ENCODE measurements at places on chromosomes 11 and 22.

GRCh38 chr22:31585161-31585859, 76.7 kb downstream of the PISD start:
- no peak for DNase-seq

DNA sequence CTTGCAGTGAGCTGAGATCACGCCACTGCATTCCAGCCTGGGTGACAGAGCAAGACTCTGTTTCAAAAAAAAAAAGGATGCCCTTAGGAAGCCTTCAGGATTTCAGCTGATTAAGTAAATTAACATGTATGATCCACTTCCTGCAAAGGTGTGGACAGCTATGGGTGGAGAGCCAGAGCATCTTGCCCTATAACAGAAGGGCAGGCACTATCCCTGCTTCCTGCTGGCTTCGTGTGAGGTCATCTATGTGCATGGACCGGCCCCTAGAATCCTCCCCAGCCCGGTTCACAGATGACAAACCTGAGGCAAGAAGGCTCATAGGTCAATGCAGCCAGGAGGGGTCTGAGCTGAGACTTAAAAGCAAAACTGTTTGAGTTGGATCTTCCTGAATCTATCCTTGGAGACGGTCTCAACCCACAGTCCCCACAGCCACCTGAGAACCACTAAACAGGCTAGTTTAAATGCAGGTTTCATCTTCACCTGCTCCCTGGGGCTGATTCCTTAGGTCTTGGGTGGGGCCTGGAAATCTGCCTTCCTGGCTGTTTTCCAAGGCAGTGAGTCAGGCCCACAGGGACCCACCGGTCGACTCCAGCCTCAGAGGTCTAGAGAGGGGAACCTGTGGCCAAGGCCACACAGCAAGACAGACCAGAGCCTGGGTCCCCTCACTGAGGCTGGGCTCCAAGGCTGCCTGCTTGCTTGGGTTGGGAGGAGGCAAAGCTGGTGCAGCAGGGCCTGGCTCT, 55.2 kb upstream of the MPEG1 start:
- DNase-seq, result no peak

DNA sequence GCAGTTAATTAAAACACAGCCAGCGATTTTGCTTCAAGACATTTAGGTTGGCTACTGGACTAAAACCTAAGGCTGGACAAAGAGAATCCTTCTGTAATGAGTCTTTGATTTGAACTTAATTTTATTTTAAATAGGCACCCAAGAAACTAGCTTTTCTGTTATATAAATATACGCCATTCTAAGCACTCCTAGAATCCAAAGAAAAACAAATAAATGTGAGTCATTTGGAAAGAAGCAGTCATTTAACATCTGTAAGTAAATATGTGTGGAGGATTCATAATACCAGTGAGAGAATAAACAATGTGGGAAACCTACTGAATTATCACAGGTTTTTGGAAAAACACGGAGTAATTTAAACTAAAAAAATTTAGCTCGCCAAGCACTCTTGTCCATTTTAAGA, 1.2 kb upstream of the TECTA start:
- no peak for DNase-seq

GRCh38 chr11:36317992-36318391, 21.9 kb downstream of the PRR5L start:
- no peak for DNase-seq

GRCh38 chr22:24482575-24482974, 12.6 kb upstream of the UPB1 start:
- DNase-seq, result no peak

- no peak for DNase-seq
Observed at GRCh38 chr11:36300650-36301049, 4.6 kb downstream of the PRR5L start.

GRCh38 chr11:82724026-82724425, 9.6 kb downstream of the FAM181B start:
- DNase-seq, result no peak

DNA sequence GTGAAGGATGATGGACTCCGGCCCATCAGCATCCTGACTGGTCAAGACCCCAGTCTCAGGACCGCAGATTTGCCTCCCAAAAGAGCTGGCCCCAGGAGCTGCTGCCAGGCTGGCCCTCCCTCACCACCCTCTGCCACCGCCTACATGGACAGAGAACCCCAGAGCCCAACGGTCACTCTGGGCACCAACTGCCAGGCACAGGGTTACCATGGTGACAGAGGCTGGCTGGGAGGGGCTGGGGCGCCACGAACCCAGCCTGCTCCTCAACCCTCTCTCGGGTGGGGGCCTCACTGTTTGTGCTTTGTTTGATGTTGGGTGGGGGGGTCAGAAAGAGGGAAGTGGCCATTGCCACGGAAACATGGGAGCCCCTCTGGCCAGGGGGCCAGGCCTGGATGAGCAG, 55.8 kb downstream of the ELFN2 start:
- DNase-seq, result no peak

- peak; percentile 59 for DNase-seq
Observed at GRCh38 chr22:40247976-40248375, 70.3 kb downstream of the TNRC6B start.

- DNase-seq, result no peak
Observed at GRCh38 chr22:23910496-23911190, 16.5 kb downstream of the MIF start.

- DNase-seq, result no peak
Observed at GRCh38 chr11:44926036-44926435, 24.6 kb downstream of the TP53I11 start.

DNA sequence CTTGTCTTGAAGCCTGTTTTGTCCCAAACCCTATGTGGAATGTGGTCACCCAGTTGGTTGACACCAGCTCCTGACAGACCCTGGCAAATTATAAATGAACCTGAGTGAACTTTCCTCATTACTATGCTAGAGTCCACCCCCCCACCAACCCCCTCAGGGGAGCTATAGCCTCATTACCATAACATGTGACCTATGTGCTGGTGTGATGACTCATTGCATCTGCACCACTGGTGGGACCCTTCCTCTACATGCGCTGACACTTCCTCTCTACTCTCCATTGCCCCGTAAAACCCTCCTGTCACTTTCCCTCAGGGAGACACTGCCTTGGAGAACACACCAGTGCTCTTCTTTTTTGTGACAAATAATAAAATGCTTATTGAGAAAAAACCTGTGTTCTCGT, 105.0 kb upstream of the SESN3 start:
- DNase-seq, result no peak

DNA sequence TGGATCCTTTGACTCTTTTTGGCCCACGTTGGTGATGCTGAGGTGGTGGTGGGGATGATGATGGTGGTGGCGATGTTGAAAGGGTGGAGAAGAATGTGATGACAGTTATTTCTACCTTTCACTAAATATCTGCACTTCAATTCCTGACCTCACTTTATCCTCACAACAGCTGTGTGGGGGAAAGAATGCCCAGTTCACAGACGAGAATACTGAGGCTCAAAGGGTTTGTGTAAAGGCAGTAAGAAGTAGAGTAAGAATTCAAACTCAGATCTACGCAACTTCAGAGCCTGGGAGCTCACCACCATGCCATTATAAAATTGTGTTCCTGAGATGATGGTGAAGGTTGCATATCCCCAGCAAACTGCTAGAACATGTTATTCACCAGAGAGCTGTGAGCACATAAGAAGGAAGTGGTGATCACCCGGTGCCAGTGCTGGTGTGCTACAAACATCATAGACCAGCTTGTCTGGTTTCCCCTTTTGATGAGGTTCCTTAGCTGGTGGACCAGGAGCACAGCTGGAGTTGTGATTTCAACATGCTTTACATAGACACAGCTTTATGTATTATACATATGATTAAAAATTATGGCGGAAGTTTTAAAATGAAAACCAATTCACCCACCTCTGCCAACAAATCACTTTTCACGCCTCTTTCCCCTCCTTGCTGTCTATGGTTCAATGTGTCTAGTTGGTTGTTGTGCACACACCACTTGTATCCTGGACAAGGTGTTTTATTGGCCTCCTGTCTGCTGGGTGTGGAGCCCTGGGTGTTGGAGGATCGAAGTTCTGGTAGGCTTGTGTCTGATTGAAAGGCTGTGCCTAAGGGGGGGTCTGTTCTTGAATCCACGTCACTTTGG, 6.2 kb downstream of the ST14 start:
- no peak for DNase-seq

- no peak for DNase-seq
Observed at GRCh38 chr11:31821235-31821764, 10.2 kb upstream of the PAX6 start.

DNA sequence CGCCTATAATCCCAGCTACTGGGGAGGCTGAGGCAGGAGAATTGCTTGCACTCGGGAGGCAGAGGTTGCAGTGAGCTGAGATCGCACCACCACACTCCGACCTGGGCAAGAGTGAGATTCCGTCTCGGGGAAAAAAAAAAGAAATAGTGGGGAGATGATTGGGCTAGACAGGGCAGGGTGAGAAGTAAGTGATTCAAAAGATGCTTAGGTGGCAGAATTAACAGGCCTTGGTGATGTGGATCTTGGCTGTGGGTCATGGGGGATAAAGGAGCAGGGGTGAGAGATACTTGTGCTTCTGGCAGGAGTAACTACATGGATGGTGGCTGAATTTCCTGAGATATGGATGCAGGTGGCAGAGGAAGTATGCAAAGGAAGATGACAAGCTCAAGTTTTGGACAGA, 13.1 kb upstream of the UCP3 start:
- DNase-seq, result no peak

DNA sequence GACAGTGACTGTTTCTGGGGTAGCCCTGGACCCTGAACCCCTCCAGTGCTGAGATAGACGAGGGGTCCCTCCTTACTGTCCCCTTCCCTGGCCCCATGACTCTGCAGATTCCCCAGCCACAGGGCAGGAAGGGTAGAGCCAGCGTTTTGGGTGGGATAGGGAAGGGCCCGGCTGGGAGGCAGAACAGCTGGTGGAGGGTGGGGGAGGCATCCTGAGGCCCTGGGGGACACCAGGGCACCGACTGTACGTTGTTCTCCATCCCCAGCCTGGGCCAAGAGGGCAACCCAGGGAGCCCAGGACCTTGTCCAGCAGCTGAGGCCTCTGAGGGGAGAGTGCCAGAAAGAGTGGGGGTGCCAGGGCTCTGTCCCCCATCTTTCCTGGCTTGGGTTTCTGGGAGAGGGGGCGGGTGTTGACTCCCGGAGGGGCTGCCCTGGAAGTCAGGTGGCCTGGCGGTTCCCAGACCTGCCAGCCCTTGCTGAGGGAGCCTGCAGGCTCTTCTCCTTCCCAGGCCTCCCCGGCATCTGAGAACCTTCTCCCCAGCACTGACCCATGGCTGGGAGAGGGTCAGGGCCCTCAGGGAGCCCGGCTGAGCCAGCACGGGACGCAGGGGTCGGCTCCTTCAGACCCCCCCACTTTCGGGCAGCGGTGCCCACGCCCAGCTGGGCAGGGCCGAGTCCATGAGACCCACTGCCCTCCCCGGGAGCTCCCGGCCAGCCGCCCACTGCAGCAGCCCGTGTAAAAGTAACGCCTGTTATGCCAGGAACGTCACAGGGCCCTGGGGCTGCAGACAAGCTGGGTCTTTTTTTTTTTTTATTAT, 30.3 kb downstream of the IGF2 start:
- no peak for DNase-seq

DNA sequence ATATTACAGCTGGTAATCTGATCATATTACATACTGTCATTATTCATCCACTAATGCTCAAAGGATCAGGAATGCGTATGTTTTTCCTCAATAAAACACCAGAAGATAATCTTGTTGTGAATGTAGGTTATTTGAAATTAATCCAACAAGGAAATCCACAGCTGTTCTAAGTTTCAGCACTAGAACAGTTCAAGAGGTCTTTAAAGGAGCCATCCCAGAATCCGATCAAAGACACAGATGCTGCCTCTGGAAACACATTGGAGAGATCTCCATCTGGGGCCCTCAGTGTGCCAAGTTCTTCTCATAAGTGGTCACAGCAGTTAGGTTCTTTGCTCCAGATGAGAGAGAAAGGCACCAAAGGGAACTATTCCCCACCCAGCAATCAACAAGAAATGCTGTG, 1955.1 kb upstream of the RAG2 start:
- no peak for DNase-seq

DNA sequence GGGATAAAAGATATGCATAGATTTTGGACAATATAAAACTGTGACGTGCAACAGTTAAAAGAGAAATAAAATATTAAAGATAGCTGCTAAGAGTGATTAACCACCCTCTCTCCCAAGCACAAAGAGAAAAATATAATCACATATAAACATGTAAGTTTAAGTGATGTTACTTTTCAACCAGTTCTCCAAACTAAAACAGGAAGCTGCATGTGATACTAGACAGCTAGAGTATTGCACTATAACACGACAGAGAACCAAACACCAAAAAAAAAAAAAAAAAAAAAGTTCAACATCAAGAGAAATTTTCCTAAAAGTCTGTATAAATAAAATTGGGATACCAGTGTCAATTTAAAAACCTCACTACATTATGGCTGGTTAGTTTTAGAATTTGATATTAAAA, 79.1 kb downstream of the PICALM start:
- DNase-seq, result no peak

GRCh38 chr11:17719028-17719937, at the start of gene MYOD1:
MYOD1 (plus strand) TSS chr11:17719571; CDS start chr11:17719783, 212 bp downstream.
- peak; percentile 29 for DNase-seq

Measured in activated T-cell treated with anti-CD3 and anti-CD28 coated beads, Interleukin-2, amount 50 U/mL, for 24 hours (primary cell).